ENCODE measurements at places on chromosomes 2 and 18. TPM values are rescaled to one million over a fixed set of nuclear protein-coding genes. Genes with fewer than 3 reads are reported as not detected.

The IL1R1 gene
- total RNA-seq, result 108 TPM

The POU3F3 gene
- not detected for total RNA-seq

The RESP18 gene
- total RNA-seq, result not detected

The GCKR gene
- total RNA-seq, result not detected

Data from bronchial smooth muscle cell (primary cell).